ENCODE measurements at places on chromosomes 13 and 19.

- peak; percentile 47 for DNase-seq
Observed at GRCh38 chr13:49082653-49083536, 107.2 kb downstream of the FNDC3A start.

DNA sequence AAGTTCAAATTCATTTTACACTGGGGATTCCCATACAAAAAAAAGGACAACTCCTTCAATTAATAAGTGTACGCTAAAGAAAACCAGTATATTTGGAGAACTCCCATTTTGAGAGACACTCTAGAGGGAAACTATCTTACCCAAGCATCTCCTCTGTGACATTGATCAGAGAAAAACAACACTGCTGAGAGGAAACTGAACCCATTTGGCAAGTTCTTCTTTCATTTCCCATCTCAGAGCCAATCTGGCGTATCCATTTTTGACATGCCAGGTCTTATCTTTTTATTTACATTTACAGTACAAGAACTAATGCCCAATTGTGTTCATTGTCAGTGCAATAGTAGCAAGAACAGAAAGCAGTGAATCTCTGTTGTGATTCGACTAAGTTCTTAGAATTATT, 30.1 kb downstream of the LIG4 start:
- no peak for DNase-seq

GRCh38 chr13:48879432-48879831, 96.3 kb upstream of the FNDC3A start:
- DNase-seq, result no peak

GRCh38 chr19:32852216-32852615, 17.4 kb downstream of the SLC7A9 start:
- no peak for DNase-seq

DNA sequence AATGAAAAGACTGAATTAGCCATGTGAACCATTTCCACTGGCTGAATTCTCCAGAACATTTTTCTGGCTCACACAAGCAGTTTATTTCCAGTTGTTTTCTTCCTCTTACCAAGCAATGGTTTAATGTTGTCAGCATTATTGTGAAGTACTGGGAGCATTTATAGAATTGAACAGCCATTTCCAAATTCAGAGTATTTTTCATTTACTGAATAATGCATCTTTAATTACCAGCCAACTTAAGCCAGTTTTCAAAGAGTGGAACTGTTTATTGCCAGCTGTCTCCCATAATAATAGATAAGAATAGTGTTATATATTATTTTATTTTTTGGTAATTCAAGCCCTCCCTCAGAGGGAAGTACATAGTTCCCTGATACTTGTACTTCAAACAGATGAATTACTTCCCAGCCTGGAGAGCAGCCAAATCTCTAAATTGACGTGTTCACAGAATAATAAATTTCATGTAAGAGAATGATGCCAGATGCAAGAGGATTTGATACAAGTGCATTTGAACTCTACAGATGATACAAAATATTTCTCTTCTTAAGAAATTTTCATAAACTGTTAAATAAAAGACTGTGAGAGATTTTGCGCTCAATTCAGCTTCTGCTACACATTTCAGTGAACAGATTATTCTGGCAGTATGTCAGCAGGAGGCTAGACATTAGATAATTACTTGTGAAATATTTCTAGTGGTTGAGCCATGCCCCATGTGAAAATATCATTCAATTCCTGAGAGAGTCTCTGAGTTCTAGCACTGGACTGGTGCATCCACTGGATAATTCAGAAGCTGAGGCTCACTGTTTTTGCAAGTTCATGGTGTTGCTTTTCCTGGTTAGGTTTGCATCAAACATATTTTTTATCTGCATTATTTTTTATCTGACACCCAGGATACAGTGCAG, 315.9 kb downstream of the SLC7A1 start:
- DNase-seq, result no peak

- no peak for DNase-seq
Observed at GRCh38 chr19:30155381-30156200, 213.6 kb downstream of the URI1 start.
